Fibroblast of villous mesenchyme (primary cell): ENCODE measurements at places on chromosomes 5 and 9. TPM values are rescaled to one million over a fixed set of nuclear protein-coding genes. Genes with fewer than 3 reads are reported as not detected.

FAM120AOS gene
- 42.5 and 43.6 TPM in 2 replicates for total RNA-seq

- DNase-seq = peak; percentile 13
Observed at GRCh38 chr5:82073179-82073578, 101.4 kb downstream of the ATG10 start.

DNA sequence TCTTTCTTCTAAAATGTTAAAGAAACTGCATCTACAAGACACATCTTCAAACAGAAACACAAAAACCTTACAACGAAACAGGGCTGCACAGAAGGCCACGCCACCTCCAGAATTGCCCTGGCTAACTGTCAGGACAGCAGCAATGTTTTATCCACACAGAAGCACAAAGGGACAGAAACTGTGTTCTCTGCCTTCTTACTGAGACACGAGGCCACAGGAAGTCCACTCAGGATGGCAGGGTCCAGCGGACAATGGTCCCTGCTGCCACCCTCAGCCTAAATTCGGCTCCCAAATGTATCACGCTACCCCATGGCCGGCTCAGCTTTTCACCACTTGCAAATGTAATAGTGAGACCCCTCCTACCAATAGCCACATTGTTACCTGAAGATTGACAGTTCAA, 159.8 kb upstream of the PHYKPL start:
- DNase-seq = no peak

DNA sequence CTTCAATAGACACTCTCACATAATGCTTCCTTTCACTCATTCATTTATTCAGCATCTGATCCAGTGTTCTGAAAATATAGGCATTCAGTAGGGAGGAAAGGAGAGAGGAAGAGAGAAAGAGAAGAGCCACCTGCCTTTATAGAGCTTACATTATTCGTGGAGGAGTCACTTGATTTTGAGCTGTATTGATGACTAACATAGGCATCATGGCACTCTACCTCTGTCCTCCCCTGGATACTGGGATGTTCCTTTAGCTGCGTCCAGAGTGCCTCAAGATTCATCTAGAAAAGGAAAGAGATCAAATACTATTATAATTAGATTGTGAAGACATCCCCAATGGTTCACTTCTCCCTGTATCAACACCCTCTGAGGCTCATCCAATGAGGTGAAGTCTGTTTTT, 345.1 kb downstream of the SPATA31D1 start:
- DNase-seq = no peak

TSC1 gene
- 51.9 and 65.2 TPM in 2 replicates for total RNA-seq

DNA sequence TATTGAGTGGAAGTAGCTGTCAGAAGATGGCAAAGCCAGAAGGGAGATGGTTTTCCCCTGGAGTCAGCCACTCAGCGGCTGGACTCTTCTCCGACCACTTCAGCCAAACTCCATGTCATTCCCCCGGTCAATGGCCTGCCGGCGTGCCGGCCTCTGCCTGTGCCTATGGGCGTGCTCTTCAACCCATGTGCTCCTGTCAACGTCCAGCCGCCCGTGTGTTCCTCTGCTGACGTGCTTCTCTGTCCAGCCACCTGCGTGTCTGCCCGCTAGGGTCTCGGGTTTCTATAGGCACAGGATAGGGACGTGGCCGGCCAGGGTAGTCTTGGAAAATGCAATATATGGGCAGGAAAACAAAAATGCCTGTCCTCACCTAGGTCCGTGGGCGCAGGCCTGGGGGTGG, 77.7 kb upstream of the RUFY1 start:
- DNase-seq = no peak

- peak; percentile 39 for DNase-seq
Observed at GRCh38 chr9:69027355-69028097, 8.0 kb upstream of the FXN start.

BTNL8 gene
- not detected in 2 replicates for total RNA-seq

NRG2 gene
- under 0.01 and 0.64 TPM in 2 replicates for total RNA-seq

- DNase-seq = no peak
Observed at GRCh38 chr9:79604149-79604548, 32.4 kb downstream of the TLE4 start.
